Left lung (tissue), 14 donors: ENCODE measurements at places on chromosomes 7 and 10.

- DNase-seq = no peak
Observed at GRCh38 chr10:66440568-66440967, 485.3 kb upstream of the LRRTM3 start.

- DNase-seq = no peak
Observed at GRCh38 chr7:5396999-5397663, 26.5 kb downstream of the TNRC18 start.

- no peak for DNase-seq
Observed at GRCh38 chr10:116237260-116237659, 35.7 kb downstream of the GFRA1 start.

DNA sequence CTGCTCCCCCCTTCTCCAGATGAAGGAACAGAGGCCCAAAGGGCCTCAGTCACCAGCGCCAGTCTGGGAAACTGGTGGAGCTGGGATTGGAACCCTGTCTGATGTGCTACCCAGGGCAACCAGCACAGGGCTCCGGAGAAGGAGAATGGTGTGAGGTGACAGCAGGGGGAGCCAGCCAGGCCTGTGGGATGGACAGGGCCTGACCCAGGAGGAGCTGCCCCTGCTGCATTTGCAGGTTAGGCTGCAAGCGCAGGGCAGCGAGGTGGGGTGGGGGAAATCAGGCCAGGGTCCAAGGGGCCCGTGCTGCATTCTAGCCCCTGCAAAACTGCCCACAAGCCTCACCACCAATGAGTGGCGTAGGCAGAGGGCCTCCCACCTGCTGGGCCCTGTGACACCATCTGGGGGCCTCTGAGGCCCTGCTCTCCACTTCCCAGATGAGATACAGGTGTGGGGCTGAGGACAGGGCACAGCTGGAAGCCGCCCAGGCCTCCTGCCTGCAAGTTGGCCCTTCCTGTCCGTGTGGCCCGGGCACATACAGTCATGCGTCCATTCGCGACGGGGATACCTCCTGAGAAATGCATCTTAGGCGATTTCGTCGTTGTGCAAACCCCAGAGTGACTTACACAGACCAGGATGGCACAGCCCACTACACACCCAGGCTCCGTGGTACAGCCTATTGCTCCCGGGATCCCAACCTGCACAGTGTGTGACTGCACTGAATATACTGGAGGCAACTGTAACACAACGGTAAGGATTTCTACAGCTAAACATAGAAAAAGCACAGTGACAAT is 45.3 kb downstream of the RASGEF1A start:
- DNase-seq = peak; percentile 23

- DNase-seq = peak; percentile 8
Observed at GRCh38 chr7:9189703-9190102, 756.3 kb downstream of the NXPH1 start.

DNA sequence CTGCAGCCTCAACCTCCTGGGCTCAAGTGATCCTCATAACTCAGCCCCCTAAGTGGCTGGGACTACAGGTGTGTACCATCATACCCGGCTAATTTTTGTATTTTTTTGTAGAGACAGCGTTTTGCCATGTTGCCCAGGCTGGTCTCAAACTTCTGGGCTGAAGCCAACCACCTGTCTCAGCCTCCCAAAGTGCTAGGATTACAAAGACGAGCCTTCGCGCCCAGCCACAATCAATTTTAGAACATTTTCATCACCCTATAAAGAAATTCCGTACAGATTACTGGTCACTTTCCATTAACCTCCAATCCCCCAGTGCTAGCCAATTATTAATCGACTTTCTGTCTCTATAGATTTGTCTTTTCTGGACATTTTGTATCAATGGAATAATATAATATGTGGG is 32.3 kb upstream of the PALS2 start:
- DNase-seq = no peak

- DNase-seq = no peak
Observed at GRCh38 chr7:5683280-5683670, 98.2 kb downstream of the RNF216 start.

- DNase-seq = no peak
Observed at GRCh38 chr10:129689671-129690071, 222.6 kb downstream of the MGMT start.

DNA sequence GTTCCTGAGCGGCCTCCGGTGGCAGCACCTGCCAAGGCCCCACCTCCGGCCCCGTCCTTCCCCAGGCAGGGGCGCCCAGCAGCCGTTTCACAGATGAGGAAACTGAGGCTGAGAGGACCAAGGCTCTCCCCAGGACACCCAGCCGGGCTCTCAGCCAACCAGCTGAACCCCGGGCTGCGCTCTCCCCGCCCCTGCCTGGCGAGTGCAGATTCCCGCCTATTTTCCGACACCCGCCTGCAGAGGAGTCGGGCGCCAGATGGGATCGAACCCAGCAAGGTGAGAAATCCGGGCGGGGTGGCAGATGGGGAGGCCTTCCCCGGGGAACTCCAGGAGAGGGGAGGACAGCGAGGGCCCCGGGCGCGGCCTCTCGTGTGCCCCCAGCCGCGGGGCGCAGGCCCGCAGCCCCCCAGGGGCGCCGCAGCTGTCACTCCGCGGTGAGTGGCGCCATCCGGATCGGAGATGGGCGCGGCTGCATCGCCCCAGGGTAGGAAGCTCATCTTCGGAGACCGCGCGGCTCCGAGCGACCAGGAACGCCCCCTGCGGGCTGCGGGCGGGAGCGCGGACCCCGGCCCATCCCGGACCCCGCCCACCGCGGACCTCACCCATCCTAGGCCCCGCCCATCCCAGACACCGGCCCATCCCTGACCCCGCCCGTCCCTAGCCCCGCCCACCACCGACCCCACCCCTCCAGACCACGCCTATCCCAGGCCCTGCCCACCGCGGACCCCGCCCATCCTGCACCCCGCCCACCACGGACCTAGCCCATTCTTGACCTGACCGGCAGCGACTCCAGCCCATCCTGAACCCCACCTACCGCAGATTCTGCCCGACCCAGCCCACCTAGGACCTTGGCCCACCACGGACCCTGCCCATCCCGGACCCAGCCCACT is 90.3 kb downstream of the MICALL2 start:
- no peak for DNase-seq

GRCh38 chr7:47375121-47375938 is 206.6 kb downstream of the TNS3 start:
- no peak for DNase-seq

DNA sequence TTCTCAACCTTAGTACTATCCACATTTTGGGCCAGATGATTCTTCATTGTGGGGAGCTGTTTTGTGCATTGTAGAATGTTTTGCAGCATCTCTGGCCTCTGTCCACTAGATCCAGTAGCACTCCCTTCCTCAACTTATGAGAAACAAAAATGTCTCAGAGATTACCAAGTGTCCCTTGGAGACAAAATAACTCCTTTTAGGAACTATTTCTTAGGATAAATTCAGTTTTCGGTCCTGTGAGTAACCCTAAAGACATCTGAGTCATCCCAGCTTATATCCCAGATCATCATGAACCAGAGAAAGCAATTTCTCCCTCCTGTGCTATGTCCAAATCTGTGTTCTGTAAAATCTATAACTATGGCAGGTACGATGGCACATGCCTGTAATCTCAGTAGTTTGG is 266.6 kb upstream of the PHYHIPL start:
- no peak for DNase-seq

DNA sequence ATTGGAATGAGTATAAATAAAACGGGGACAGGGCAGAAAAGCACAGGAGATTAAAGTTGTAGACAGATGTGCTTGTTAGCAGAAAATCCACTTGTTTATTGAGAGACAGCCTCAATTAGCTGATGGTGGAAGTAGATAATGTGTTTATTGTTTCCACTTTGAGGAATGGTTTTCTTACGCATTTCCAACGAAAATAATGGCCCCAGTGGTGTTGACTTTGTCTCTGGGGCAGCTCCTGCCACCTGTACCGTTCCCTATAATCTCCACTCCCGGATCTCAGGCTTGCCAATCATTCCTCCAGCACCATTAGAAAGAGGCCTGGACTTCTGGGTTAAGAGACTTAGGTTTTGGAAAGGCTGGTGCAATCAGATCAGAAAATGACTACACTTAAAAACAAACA is 638.7 kb downstream of the PARD3 start:
- DNase-seq = no peak

DNA sequence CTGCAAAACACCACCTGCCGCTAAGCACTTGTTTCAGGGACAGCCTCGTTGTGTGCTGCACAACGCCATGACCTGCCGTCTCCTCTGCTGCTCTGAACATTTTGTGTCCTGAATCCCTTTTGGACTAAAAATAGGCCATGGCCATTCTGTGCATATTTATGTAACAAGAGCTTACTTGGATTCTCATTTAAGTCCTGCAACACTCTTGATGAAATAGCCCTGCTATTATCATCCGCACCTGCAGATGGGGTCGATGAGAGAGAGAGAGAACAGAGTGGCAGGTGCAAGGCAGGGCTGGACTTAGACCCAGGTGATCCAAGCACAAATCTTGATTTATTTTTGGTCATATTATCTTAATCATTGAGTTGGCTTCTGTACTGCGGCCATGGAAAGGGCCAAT is 121.2 kb upstream of the PRKCQ start:
- no peak for DNase-seq

- peak; percentile 15 for DNase-seq
Observed at GRCh38 chr10:60114765-60115586, 208.6 kb upstream of the CCDC6 start.

DNA sequence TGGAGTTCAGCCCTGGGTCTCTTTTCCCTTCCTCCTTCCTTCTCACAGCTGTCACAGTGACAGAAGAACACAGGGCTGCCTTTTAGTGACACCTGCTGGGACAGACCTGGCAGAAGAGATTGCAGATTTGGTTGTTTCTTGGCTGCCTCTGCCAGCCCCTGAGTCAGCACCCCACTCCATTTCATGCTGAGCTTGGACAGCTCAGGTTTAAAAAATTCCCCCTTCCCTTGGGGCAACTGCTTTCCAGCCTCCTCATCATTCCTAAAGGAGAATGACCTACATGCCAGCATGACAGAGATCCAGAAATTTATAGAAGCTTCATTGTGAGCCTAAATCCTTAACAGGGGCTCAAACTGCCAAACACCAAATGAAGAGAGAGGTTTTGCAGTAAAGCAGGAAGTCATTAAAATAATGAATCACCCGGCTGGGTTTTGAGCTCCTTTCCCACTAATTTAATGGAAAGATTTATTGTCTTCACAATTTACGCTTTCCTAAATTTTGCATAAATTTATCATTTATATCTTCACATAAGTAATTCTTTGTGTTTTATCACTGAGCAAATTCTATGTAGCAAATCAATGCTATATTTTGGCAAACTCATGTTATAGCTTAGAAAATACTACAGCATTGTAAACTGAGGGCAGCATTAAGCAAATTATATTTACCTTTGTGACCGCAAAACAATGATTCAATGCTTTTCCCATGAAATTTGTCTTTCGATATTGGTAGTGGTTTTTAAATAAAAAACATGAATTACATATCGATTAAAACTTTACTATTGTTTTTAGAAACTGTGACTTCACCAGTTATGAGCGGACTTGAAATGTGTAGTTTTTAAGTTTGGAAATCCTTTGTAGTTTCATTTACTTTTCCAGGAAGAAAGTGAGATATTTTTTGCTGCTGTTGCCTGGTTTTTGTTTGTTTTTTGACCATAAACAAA is 399.5 kb upstream of the ANKRD30A start:
- DNase-seq = no peak

GRCh38 chr7:30751696-30752273 is at the start of gene INMT:
INMT (plus strand) TSS chr7:30752135; CDS start chr7:30752151, 16 bp downstream.
- DNase-seq = no peak

DNA sequence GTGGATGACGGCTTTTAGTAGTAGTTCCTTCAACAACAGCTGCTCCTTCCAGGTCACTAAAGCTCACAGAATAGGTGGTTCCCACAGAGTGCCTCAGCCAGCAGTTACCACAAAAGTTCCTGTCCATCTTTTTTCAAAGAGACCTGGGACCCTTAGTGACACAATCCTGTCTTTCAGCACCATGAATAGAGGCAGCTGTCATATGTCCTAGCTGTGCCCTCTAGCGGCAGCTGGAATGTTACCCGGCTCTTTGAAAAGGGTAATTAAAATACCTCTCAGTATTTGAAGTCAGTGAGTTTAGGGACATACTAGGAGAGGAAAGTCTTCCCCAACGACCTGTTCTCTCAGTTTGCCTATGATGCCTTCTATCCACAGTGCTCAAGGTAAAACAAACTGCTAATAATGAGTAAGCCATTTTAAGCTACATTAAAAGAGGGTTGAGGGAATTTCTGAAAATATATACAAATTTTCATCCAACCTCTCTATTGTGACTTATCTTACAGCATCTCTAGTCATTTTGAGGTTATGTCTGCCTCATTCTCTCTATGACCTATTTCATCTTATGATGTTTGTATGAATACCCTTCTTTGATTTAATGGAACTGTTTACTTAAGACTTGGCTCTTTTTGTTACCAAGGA is 290.8 kb downstream of the NXPH1 start:
- DNase-seq = no peak

- no peak for DNase-seq
Observed at GRCh38 chr10:74332398-74332797, 181.4 kb downstream of the ADK start.

GRCh38 chr7:149864751-149865150 is 9.0 kb upstream of the ATP6V0E2 start:
- DNase-seq = no peak

DNA sequence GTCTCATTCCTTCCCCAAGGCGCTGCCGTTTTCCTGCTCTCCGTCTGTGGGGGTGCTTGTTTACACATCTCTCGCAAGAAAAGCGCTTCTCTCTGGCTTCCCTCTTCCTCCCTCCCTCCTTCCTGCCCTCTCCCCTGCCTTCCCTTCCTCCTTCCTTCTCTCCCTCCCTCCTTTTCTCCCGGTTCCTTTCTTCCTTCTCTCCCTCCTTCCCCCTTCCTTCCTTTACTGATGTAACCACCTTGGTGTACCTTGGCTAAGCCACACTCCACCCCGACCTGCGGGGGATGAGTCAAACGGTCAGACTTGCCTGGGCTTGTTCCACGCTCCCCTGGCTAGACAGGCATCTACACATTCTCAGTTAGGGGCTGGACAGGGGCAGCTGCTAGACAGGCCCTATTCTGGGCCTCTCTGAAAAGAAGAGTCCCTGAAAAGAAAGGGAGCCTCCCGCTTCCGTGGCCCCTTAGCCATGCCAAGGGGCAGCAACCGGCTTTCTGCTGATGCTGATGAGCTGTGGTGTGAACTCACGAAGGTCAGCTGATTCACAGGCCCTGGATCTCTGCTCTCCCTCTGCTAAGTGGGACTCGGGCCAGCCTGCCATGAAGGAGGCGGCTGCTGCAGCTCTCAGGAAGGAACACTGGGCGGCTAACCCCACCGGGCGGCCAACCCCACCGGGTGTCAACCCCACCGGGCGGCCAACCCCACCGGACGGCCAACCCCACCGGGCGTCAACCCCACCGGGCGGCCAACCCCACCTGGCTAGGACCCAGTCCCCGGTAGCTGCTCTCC is 216.8 kb downstream of the TCERG1L start:
- DNase-seq = peak; percentile 81

DNA sequence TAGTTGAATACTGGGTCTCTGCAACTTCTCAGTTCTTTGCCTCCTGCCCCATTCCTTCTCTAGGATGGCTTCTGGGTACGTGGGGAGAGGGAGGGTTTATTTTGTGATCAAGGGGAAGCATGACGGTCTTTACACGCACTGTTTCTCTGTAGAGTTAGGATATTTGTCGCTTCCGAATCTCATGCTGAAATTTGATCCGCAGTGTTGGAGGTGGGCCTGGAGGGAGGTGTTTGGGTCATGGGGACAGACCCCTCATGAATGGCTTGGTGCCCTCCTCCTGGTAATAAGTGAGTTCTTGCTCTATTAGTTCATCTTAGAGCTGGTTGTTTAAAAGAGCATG is 311.2 kb downstream of the GALNT17 start:
- DNase-seq = no peak
